ENCODE measurements at places on chromosomes 1 and 21. TPM values are rescaled to one million over a fixed set of nuclear protein-coding genes. Genes with fewer than 3 reads are reported as not detected.

DNA sequence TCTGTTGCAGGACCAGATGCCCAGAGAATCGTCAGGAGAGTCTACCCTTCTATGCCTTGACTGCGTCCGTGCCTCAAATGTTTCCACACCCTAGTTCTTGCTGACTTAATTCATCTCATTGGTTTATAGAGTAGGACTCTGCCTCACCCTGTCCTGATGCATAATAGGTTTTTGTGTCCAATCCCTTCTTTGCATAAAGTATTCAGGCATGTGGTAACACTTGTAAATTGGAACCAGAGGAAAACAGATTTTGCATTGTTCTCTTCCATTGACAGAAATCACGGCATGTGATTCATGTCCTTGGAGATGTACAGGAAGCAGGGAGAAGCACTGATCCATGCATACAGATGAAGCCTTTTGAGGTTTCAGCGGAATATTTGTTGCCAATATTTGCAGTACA is 29.5 kb downstream of the PLPPR5 start:
- no peak for DNase-seq

GRCh38 chr1:20723537-20724363 is 5.9 kb upstream of the KIF17 start:
- no peak for DNase-seq

- no peak for DNase-seq
Measured at GRCh38 chr1:201775380-201775779, 53.6 kb upstream of the IPO9 start.

The F5 gene
- 0.24 TPM for polyA plus RNA-seq
